ENCODE measurements at places on chromosomes 1 and 21.

DNA sequence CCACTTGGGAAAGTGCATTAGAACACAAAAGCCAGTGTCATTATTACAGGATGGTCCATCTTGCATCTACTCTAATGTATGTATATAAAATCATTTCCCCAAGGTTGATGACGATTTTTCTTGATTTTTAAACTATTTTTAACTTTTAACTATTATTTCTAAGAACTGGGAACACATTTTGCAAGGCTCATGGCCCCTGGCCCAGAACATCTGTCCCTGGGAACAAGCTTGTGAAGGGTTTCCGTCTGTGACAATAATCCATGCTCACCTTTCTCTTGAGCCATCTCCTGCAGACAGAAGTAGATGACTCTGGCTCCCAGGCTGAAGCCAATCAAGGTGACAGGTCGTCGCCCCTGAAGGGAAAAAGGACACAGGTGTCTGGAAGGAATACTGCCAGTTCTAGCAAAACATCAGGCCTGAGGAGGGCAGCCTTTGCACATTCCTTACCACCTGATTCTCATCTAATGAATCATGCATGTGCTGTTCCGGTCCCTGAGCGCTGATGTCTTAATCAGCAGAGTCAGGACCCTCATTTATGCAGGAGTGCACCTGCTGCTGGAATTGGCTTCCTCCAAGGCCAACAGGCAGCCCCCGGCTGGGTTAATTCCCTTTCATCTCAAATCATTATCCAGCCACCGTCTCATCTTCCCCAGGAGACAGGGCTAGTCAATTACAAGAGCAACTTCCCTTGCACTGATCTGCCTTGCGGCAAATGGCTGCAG lies 62.5 kb downstream of the TMCO4 start:
- DNase-seq: no peak

GRCh38 chr1:116677474-116678062 lies 10.0 kb upstream of the IGSF3 start:
- DNase-seq: no peak

DNA sequence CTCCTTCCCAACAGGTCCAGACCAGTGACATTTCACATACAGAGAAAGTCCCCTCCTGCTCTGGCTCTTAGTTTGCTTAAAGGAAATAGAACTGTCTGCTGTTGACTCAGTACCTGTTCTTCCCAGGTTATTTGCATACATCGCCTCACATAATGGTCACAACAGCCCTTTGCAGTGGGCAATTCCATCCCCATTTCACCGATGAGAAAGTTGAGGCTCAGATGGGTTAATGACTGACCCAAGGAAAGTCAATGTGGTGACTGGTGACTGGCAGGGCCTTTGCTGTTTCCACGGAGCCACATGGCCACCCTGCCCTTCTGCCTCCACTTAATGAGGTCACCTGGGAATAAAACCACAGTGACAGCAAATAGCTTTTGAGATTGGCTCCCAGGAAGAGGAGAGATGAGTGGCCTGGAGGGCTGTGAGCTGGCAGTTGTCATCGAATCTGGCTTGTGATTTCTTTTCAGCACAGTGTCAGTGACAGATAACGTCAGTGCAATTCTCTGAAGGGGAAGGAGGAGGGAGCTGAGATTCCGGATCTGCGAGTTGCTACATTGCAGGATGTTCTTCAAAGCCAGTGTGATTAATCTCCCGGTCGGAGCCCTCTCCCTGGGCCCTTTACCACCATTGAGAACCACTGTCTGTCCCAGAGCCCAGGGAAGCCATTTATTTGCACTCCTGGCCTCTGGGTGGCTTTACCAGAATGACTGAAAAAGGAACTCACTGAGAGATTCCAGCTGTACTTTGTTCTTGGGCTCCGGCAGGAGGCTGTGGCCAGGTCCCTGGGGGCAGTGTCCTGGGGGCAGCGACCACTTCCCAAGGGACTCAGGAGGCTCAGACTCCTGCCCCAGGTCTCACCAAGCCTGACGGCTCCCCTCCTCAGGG lies 117.2 kb downstream of the CNIH3 start:
- no peak for DNase-seq

DNA sequence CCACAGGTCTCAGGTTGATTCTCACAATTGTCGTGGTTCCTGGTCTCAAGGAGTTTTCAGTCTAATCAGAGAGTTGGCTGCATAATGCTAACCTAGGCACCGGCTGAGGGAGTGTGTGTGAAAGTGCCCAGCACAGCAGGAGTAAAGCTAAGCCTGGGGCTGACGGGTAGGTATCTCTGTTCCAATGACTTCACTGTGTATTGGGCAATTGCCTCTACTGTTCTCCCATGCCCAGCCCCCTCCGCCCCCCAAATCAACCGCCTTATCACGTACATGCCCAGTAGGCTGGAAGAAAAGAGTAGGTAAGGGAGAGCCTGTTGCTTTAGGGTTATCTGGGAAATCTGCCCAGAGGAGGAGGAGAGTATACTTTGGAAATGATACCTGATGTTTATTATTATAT lies 54.7 kb downstream of the MRPS6 start:
- DNase-seq: no peak

GRCh38 chr1:227545361-227545760 lies 18.0 kb upstream of the ZNF678 start:
- DNase-seq: no peak

DNA sequence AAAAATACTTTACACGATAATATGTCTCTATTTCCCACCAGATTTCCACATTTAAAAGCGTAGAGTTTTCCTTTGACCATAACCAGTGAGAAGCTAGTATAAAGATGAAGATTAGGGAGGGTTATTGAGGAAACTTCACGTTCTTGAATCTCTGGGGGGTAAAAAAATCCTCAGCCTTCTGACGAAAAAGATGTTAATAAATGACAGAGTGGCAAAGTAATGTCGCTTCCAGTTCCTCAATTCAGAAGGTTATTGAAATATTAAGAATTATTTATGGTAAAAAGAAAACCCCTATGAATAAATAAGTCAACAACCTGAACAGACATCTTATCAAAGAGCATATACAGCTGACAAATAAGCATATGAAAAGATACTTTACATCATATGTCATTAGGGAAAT lies 241.0 kb downstream of the GPATCH2 start:
- no peak for DNase-seq

DNA sequence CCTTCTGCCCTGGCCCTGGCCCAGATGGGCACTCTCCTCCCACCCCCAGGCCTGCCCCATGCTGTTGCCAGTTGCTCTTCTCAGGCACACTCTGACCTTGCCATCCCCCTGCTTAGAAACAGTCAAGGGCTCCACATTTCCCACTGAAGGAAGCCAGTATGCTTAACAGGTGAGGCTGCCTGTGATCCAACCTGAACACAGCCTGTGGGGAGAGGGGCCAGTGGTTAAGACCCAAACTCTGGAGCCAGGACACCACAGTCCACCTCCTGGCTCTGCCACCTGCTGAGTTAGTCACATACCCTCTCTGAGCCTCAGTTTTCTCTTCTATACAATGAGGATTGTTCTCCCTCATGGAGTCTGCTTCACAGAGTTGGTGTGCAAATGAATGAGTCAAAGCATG lies 526.9 kb downstream of the MATN1 start:
- no peak for DNase-seq

DNA sequence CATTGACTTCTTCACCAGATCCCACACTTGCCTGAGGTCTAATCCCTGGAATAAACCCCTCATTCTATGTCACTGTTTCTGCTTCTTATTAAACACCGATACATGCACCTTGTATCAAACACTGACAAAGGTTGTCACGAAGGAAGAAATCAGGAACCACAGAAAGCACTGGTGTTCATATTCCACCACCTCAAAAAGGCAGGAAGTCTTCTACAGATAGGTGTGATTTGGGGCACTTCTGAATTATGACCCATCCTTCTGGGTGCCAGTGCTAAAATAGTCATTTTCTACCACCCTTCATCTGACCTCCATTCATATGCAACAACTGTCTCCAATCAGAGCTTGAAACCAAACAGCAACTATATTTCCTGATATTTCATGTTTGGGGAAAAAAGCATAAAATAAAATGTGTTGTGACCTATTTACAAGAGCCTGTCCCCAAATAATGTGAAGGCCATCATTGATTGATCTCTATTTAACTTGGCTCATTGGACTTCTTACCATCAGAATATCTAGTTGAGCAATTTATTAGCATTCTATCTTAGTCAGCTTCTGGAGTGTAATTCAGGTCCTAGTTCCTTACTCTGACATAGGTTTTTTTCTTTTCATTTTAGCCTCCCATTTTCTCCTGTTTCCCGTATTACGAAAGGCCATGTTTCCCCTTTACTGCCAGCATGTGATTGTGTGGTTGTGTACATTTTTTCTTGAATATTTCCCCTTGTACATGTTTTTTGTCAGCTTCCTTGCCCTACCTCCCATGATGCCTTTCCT lies 43.1 kb downstream of the DUSP10 start:
- DNase-seq: no peak

DNA sequence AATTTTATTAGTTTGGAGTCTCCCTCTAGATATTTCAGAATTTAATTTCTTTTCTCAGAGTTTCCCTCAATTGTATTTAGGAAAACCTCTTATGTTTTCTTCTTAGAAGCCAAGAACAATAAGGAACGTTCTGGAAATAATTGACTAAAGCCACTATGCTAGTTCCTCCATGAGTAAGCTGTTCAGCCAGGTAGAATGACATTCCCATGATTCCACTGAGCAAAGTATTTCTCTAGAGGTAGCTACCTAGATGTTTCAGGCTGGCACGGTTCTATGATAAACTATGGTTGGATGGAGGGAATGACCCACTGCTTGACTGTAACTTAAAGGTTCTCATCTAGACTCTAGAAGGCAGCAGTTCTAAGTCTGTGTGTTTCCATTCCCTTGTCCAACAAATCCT lies 62.4 kb downstream of the CLDN17 start:
- DNase-seq: no peak

GRCh38 chr1:191905781-191906180 lies 252.5 kb upstream of the RGS18 start:
- DNase-seq: no peak

GRCh38 chr1:42931911-42932422 lies 26.7 kb downstream of the SLC2A1 start:
- DNase-seq: peak; percentile 92

GRCh38 chr1:244450597-244451538 lies 841 bp downstream of the ADSS2 start:
- peak; percentile 75 for DNase-seq

DNA sequence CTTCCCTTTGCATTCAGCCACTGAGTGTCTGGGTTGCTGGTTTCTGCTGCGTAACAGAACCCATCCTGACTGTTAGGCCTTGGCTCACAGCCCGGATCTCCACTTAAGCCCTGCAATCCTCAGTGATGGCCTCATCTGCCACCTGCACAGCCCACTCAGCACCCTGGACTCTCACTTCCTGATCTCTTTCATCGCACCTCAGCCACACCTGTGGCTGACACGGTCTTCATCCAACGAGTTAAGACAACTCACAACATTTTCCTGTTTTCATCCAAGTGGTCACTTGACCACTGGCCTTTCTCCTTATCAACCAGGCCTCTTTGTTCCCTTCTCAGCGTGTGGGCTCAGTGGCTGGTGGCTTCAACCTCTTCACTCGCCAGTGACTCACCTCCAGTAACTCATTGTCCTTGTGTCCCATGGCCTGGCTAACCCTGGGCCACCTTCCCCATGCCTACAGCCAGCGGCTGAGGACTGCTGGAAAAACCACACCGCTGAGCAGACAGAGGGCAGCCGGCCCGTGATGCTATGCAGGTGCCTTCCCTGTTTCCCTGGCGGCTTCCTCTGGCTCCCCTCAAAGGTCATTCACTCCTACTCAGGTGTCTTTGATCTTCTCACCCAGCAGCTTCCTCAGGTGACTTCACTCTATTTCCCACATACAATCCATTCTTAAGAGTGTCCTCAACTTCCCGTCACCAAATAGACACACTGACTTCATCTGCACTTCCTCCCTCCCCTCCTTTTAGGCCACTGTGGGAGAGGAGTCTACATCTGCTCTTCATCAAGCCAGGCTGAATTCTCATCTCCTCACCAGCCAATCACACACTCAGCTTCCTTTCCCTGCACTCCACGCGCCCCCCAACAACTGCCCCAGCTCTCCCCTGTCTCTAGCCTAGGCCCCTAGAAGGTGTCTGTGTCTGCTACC lies 19.9 kb upstream of the EDN2 start:
- DNase-seq: no peak

DNA sequence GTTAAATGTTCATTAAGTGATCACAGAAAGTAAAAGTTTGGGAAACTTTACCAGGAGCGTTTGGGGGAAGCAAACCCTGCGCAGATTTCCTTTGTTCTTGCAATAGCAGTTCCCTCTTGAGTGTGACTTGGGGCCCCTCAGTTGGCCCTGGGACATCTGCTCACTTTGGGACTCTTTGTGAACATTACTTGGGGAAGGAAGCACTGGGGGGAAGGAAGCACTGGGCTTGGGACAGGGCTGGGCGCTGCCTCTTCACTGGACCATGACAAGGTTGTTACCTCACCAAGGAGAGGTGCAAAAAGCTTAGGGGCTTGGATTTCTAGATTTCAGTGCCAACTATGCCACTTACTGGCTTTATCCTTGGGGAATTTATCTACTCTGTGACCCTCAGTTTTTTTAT lies 63.5 kb downstream of the ETS2 start:
- DNase-seq: no peak

- no peak for DNase-seq
These were observed 37.8 kb downstream of the TTC13 start for GRCh38 chr1:230940848-230941247.

DNA sequence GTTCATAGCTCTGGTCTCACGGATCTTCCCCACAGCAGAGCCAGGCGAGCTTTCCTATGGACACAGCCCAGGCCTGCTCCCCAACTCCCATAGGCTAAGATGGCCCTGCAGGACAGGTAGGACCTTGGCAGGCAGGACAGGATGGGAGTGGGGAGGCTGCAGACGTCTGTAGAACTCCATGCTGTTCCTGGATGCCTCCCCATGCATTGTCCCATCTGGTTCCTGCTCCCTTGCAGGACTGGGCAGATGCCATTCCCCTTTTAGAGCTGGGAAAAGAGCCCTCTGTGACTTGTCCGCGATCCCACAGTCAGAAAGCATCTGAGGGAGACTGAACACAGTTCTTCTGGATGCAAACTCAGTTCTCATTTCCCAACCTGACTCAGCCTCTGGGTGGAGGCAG lies 71.9 kb upstream of the ATP5PO start:
- no peak for DNase-seq

GRCh38 chr1:152510503-152510902 lies at the start of gene LCE5A:
TSS of gene LCE5A (plus strand) at chr1:152510803. CDS start at chr1:152511535, 732 bp downstream.
- no peak for DNase-seq

DNA sequence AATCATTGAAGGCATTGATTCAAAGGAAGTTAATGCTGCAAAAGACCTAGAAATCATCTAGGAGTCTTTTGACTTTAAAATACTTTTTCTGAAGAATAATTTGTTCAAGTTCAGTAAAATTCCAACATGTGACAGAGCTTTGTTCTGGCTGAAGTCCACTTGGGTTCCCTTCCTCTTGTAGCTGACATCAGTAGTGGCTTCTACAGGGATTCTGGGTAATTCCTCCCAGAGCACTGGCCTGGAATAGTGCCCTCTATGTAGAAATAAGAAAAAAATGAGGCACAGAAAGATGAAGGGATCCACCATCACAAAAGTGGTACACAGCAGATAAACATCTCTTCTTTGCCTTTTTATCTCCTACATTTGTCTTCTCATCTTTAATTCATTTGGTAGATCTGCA lies 548.1 kb downstream of the LTN1 start:
- DNase-seq: no peak

GRCh38 chr1:2640626-2641025 lies 7.8 kb upstream of the MMEL1 start:
- DNase-seq: no peak

GRCh38 chr1:44531785-44532566 lies 126.9 kb downstream of the RNF220 start:
- DNase-seq: peak; percentile 92

Measured in hematopoietic multipotent progenitor cell treated with erythropoietin and hydrocortisone succinate and interleukin-3 and kit ligand, for 6 days (in vitro differentiated cells).